ENCODE measurements at places on chromosomes 4 and X.
A peak's percentile ranks its signal among the peaks of the same experiment; 100 is the strongest.

- no peak for DNase-seq
These were observed 172.7 kb downstream of the GPM6A start for GRCh38 chr4:175639346-175639745.

DNA sequence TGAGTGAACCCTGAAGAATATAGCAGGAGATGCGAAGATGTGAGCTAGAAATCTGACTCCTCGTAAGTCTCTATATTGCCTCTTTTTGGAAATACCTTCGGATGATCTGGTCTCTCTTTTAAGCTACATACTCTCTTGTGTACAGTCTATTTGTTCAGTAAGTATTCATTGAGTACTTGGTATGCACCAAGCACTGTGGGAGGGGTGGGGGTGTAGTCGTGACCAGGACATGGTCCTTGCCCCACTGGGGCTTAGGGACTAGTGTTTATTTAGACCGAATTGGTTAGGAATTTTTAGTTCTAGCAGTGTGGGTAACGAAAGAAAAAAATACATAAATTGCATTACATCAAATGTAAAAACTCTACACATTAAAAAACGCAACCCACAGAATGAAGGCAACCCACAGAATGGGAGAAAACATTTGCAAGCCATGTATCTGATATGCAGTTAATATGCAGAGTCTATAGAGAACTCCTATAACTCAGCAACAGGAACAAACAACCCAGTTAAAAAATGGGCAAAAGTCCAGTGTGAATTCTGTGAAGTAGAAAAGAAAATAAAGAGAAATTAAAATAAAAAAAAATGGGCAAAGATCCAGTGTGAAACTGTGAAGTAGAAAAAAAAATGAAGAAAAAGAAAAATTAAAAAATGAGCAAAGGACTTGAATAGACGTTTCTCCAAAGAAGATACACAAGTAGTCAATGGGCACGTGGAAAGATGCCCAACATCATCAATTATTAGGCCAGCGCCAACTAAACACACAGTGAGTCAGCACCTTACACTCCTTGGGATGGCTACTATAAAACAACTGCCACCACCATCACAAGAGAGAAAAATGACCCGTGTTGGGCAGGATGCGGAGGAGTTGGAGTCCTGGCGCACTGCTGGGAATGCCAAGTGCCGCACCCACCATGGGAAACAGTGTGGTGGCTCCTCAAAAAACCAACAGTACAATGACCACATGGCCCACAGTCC is 43.8 kb downstream of the RGS12 start:
- no peak for DNase-seq

DNA sequence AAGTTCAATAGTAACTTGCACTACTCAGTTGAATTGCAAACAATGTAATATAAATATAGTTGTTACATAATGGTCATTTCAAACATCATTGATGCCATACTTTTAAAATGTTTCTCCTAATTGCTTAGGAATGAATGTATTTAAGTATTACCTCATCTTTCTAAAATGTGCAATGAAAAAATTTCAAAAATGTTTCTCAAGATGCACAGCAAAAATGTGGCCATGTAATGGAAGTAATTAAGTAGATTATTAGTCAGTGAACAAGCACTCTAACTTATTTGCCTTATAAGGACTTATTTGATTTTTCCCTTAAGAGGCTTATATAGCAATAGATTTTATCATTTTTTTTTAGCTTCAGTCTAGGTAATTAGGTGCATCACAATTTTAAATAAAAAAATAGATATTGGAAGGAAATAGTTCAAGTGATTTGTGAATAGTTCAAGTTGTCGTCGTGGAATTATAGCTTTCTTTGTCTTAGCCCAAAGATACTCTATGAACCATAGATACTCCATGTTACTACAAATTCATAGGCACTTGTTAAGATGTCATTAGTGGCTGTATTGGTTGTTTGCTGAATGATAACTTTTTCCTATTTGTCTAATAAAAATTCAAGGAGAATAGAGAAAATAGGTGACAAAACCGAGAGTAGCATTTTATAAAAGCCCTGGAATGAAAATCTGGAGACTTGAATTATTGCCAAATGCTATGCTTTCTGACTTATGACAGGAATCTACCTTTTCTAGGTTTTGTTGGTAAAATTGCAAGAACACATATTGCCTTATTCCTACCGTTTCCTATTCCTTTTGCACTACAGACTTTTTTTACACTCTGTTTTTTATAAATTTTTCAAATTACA is 118.5 kb downstream of the TLL1 start:
- no peak for DNase-seq

DNA sequence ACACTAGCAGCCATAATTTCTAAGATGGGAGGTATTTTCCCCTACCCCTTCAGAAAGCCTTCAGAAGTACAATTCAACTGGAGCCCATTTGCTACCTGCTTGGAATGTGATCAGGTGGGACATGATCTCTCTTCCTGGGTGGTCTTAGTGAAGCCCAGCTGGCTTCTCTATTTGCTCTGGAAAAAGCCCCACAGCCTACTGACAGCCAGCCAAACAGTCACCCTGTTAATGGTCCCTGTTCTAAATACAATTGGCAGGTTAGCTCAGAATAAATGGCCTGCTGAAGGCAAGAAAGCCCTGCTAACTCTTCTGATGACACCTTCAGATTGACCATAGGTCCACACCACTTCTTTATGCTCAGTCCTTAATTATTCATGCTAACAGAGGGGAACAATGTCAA is 39.9 kb downstream of the HS6ST2 start:
- no peak for DNase-seq

- peak; percentile 24 for DNase-seq
These were observed 52.7 kb upstream of the ZCCHC13 start for GRCh38 chrX:74251006-74251930.

GRCh38 chr4:25160714-25161592 is 704 bp upstream of the SEPSECS start:
- peak; percentile 8 for DNase-seq

DNA sequence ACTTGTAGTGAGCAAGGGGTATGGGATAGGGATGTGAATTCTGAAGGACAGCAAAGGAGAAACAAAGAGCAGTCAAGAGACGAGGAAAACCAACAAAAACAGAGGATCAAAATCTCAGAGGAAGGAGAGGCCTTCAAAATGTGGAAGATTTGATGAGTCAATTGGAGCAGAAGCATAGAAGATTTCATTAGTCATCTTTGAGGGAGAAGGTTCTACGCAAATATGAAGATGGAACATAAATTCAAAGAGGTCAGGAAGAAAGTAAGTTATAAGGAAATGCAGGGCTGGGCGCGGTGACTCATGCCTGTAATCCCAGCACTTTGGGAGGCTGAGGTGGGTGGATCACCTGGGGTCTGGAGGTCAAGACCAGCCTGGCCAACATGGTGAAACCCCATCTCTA is 35.4 kb downstream of the MID2 start:
- DNase-seq = no peak

DNA sequence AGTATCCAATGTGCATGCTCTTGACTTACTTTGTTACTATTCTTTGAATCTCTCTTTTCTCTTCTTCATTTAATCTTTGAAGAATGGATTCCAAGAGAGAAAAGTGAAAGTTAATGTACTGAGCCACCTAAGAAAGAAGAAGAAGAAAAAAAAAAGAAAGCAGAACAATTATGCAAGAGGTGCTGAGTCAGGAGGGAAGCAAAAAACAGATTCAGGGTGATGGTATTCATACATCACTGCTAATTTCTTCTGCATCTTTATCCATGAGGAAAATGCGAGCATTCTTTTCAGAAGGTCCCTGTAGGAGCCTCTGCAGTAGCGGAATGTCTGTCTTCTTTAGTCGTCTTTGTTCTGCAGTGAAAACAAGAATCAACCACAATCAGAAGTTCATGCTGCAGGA is 43.9 kb downstream of the RASSF6 start:
- DNase-seq = no peak

DNA sequence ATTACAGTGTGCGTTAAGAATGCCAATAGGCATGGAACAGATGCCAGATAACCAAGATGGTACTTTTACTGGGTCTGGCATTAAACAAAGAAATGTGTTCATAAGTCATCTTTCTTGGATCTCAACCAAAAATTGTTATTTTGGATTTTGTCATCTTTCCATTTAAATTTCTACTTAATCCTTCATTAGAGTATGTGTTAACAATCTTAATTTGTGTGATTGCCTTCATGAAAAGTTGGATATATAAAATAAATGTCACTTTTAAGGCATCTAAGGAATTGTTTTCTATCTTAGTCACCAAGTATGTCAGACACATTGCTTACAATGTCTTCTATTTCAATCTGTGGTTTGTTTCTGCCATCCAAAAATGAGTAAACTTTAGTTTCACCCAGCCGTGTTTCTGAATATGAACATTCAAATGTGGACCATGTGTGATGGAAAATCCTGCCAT is 87.5 kb downstream of the PALLD start:
- DNase-seq = peak; percentile 43

- no peak for DNase-seq
These were observed 32.9 kb upstream of the PDGFC start for GRCh38 chr4:157004279-157005161.

- peak; percentile 37 for DNase-seq
These were observed 1.0 kb downstream of the PGRMC2 start for GRCh38 chr4:128286474-128287058.

DNA sequence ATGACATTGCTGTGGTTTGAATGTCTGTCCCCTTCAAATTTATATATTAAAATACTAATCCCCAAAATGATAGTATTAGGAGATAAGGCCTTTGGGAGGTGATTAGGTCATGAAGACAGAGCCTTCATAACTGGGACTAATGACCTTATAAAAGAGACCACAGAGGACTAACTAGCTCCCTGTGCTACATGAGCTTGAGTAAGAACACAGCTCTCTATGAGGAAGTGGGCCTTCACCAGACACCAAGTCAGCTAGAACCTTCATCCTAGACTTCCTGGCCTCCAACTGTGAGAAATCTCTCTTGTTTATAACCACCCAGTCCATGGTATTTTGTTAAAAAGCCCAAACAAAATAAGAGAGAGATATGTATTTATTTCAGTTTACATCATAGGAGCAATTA is 242.2 kb upstream of the CTSO start:
- no peak for DNase-seq

- DNase-seq = peak; percentile 31
These were observed 1.8 kb upstream of the BCORL1 start for GRCh38 chrX:129980540-129981199.

DNA sequence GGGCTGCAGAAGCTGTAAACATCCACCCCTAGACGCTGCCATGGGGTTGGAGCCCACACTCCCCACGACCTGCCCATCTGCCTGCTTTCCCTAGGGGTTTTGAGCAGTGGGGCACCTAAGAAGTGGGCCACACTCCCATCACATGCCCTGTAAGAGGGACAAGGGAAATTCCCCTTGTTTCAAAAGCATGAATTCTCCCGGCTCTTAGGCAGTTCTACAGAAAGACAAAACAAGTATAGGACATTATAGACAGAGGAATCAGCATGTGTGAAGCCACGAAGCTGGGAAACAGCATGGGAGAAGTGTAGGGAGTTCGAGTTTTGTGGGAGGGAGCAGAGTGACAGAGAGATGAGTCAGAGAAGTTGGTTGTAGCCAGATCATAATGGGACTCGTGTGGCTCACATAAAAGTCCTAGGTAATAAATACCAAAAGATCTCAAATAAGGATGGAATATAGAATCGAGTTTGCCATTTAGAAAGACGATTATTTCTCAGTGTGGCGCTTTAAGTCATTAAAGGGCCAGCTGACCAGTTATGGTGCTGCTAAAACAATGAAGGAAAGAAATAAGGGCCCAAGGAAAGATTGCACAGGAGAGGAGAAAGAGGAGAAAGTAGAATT is 23.9 kb downstream of the APOO start:
- DNase-seq = peak; percentile 83

DNA sequence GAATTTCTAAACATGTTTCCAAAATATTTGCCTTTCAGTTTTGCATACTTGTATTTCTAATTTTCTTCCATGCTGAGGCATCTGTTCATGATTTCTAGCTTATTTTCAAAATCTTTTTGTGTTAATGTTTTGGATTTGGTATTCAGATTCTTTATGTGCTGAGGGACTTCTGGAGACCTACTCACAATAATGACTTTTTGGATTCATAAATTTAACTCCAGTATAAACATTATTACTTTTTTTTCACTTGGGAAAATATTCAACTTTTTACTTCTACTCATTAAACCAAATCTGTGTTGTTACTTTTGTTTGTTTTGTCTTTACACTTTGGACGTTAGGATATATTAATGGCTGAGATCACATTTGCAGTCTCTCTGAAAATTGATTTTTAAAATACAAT is 183.7 kb downstream of the TENM3 start:
- no peak for DNase-seq

GRCh38 chrX:1239681-1240142 is 27.3 kb upstream of the CRLF2 start:
- no peak for DNase-seq

- no peak for DNase-seq
These were observed at the start of gene CYSLTR1 for GRCh38 chrX:78327370-78328086. TSS of gene CYSLTR1 (minus strand) at chrX:78327611. CDS start at chrX:78273746, 53,865 bp downstream.

GRCh38 chr4:109079731-109080130 is 222.7 kb downstream of the COL25A1 start:
- no peak for DNase-seq

DNA sequence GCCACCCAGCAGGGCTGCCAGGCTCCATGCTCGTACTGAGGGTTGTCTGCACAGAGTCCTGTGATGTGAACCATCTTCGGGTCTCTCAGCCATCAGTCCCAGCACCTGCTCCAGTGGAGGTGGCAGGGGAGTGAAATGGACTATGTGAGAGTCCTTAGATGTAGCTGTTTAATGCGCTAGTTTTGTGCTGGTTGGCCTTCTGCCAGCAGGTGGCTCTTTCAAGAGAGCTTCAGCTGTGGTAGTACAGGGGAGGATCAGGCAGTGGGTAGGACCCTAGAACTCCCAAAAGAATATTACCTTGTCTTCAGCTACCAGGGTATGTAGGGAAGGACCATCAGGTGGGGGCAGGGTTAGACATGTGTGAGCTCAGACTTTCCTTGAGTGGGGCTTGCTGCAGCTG is 1066.0 kb downstream of the GLUD2 start:
- no peak for DNase-seq

GRCh38 chrX:56314334-56314733 is 82.2 kb downstream of the KLF8 start:
- DNase-seq = no peak

DNA sequence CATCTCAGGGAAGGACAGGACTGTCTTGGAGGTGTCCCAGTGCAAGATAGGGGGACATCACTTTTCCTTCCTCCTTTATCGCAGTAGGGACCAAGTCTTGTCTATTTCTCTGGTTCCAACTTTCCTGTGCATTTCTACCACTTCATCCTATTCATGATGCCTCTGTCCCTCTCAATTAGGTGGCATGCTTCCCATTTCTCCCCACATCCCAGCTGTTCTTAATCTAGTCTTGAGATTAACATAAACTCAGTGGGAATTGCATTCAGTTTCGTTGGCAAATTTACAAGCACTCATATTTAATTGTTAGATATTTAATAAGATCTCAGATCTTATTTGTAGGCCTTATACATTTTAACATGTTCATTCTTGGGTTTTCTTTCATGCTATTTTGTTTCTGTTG is 15.7 kb upstream of the ODAM start:
- DNase-seq = no peak

DNA sequence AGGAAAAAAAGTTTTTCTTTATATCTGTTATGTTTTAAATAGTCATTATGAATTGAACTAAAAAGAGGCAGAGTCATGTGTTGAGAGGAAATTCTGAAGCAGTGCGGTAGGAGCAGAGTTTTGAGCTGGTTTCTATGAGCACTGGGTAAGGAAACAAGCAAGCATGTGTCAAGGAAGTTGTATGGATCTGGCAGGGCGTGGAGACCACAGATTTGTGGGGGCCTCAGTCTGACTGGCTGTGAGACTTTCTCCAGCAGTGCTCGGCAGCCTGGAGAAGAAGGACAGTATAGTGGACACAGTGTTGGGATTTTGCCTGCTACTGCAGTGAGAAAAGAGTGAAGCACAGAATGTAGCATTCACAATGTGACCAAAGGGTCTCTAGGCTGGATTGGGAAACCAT is 399.1 kb downstream of the INPP4B start:
- no peak for DNase-seq
